CD8-positive, alpha-beta memory T cell (primary cell): ENCODE measurements at places on chromosomes 1 and 21.

- H3K27me3 ChIP-seq: no peaks in the 10 kb centered on the region
- H3K27ac ChIP-seq: no peak overlapping the region
- H3K4me1 ChIP-seq: no peaks in the 10 kb centered on the region
- H3K4me3 ChIP-seq: no peak overlapping the region
Observed at GRCh38 chr1:6157528-6158174, 22.5 kb downstream of the CHD5 start.

DNA sequence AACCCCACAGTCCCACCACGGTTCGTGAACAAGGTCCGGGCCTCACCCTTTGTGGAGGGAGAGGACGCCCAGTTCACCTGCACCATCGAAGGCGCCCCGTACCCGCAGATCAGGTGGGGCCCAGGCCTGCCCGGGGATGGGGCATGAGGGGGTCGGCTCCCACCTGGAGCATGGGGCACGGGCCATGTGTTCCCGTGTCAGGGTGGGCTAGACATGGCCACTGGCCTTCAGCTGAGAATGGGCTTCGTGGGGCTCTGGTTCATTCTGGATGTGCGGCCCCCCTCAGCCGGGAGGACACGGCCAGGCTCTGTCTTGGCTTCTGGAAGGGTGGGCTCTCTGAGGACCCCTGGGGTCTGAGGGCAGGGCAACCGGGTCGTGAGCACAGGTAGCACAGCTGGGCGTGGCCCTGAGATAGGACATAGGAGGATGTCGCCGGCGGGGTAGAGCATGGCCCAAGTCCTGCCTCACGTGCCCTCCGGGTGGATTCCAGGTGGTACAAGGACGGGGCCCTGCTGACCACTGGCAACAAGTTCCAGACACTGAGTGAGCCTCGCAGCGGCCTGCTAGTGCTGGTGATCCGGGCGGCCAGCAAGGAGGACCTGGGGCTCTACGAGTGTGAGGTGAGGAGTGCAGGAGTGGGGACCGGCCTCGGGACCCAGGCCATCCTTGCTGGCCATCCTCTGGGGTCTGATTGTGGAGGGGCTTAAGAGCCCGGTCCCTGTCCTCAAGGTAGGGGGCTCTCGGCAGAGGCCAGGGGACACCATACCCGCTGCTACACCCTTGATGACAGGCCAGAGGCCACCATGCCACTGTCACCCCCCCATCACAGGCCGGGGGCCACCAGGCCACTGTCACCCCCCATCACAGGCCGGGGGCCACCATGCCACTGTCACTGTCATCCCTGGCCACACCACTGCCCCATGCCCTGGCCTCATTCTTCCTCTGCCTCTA is 55.5 kb downstream of the TRIM11 start:
- H3K27me3 ChIP-seq: no peaks in the 10 kb centered on the region
- no peak overlapping the region for H3K27ac ChIP-seq
- DNase-seq: peak; percentile 39
- H3K36me3 ChIP-seq: no peaks in the 10 kb centered on the region
- H3K4me1 ChIP-seq: no peaks in the 10 kb centered on the region

GRCh38 chr1:31394584-31395193 is 18.3 kb upstream of the SERINC2 start:
- H3K27ac ChIP-seq: no peak overlapping the region
- peak; percentile 64 for DNase-seq
- H3K4me1 ChIP-seq: peaks cover 5% of the 10 kb centered on the region
- H3K27me3 ChIP-seq: no peaks in the 10 kb centered on the region

DNA sequence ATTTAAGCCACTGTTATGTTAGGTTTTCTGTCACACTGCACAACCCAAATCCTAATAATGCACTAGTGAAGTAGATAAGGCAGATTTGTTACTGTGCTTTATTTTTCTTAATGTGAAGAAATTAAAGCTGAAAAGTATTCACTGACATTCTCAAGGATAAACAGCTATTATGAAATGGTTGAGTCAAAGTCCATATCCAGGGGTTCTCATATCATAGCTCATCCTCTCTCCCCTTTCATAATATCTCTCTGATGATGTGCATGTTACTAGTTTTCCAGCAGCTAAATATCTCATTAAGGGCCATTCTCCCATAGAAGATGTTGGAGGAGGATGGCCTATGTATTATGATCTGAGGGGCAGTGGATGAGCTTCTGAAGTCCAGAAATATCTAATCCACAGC is 53.6 kb upstream of the CCDC190 start:
- no peak overlapping the region for H3K27ac ChIP-seq
- H3K4me3 ChIP-seq: no peak overlapping the region
- H3K27me3 ChIP-seq: no peaks in the 10 kb centered on the region
- H3K36me3 ChIP-seq: no peaks in the 10 kb centered on the region
- H3K4me1 ChIP-seq: no peaks in the 10 kb centered on the region

DNA sequence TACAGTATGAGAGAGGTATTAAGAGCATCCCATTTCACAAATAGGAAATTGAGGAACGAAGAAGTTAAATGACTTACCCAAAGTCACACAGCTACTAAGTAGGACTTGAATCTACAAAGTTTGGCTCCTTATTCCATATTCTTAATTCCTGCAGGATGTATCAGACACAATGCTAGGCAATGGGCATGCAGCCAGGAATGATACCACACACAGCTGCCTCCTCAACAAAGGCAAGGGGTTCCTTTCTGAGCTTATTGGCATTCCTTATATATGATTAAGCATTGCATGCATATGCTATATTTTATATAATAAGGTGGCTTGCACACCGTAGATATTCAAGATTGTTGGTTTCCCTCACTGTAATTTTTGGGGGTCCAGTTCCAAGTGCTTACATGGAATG is 34.2 kb upstream of the JUN start:
- no peaks in the 10 kb centered on the region for H3K36me3 ChIP-seq
- H3K27me3 ChIP-seq: no peaks in the 10 kb centered on the region
- H3K27ac ChIP-seq: no peak overlapping the region
- H3K4me3 ChIP-seq: no peak overlapping the region
- DNase-seq: no peak

DNA sequence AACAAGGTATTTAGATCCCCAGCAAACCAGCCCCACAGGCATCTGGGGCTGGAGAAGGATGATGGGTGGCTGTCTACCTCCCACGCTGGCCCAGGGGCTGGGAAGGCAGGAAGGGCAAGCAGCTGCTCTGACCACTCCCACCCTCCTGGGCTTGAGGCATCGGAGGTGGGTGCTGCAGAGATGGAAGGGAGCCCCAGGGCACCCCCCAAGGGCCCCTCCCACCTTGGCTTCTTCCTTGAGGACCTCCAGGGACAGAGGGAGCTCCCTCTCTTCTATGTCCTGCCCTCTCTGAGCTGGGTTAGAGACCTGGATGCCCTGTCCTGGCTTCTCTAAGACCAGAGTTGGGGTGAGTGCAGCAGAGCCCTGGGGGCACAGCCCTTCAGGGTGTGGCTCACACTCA is 3.1 kb downstream of the CD52 start:
- H3K4me1 ChIP-seq: peaks cover 52% of the 10 kb centered on the region
- H3K36me3 ChIP-seq: peaks cover 44% of the 10 kb centered on the region
- no peaks in the 10 kb centered on the region for H3K27me3 ChIP-seq
- no peak for DNase-seq

GRCh38 chr1:197314682-197315081 is 46.6 kb downstream of the CRB1 start:
- no peaks in the 10 kb centered on the region for H3K27me3 ChIP-seq
- no peak overlapping the region for H3K27ac ChIP-seq
- no peaks in the 10 kb centered on the region for H3K36me3 ChIP-seq
- H3K4me1 ChIP-seq: no peaks in the 10 kb centered on the region
- H3K4me3 ChIP-seq: no peak overlapping the region
- no peak for DNase-seq

- peaks cover 10% of the 10 kb centered on the region for H3K36me3 ChIP-seq
- H3K4me3 ChIP-seq: peak overlapping the region; percentile 90
- peaks cover 52% of the 10 kb centered on the region for H3K4me1 ChIP-seq
- DNase-seq: no peak
- no peaks in the 10 kb centered on the region for H3K27me3 ChIP-seq
- peak overlapping the region; percentile 95 for H3K27ac ChIP-seq
Observed at GRCh38 chr1:11804666-11805421, 920 bp downstream of the MTHFR start.

GRCh38 chr1:152110365-152110859 is 4.8 kb downstream of the TCHH start:
- DNase-seq: no peak
- H3K4me3 ChIP-seq: peak overlapping the region; percentile 64
- no peak overlapping the region for H3K27ac ChIP-seq
- H3K36me3 ChIP-seq: no peaks in the 10 kb centered on the region
- H3K27me3 ChIP-seq: peaks cover 63% of the 10 kb centered on the region
- H3K4me1 ChIP-seq: peaks cover 21% of the 10 kb centered on the region

DNA sequence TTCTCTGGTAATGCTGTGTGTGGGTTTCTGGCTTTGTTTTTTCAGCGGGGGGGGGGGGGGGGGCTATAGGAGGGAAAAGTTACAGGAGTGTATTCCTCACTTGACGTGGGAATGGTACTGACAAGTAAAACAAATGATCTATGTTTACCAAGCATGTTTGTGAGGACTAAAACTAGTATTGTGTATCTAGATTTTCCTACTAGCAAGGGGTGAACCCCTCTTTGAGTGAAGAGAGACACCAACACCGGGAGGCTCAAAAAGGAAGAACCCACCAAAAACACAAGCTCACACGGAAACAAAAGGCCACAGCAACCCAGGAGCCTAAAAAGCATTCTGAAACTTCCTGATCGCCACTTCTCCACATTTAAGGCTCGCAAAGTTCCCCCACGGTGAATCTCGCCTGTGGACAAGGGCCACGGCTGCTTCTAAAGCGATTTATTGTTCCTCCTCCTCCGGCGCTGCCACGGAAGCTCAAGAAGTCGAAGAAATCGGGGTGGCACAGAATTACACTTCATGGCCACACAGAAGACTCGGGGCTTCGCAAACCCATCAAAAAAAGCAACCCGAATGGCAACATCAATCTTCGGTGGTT is 703 bp downstream of the PUM1 start:
- DNase-seq: no peak
- H3K4me1 ChIP-seq: peaks cover 36% of the 10 kb centered on the region
- peak overlapping the region; percentile 82 for H3K27ac ChIP-seq
- H3K27me3 ChIP-seq: no peaks in the 10 kb centered on the region

GRCh38 chr1:52798331-52798730 is 44.2 kb upstream of the ZYG11A start:
- H3K4me1 ChIP-seq: no peaks in the 10 kb centered on the region
- H3K27ac ChIP-seq: no peak overlapping the region

GRCh38 chr1:115320377-115320776 is 17.7 kb downstream of the NGF start:
- DNase-seq: no peak
- no peaks in the 10 kb centered on the region for H3K27me3 ChIP-seq
- no peaks in the 10 kb centered on the region for H3K36me3 ChIP-seq
- no peaks in the 10 kb centered on the region for H3K4me1 ChIP-seq
- H3K4me3 ChIP-seq: no peak overlapping the region

DNA sequence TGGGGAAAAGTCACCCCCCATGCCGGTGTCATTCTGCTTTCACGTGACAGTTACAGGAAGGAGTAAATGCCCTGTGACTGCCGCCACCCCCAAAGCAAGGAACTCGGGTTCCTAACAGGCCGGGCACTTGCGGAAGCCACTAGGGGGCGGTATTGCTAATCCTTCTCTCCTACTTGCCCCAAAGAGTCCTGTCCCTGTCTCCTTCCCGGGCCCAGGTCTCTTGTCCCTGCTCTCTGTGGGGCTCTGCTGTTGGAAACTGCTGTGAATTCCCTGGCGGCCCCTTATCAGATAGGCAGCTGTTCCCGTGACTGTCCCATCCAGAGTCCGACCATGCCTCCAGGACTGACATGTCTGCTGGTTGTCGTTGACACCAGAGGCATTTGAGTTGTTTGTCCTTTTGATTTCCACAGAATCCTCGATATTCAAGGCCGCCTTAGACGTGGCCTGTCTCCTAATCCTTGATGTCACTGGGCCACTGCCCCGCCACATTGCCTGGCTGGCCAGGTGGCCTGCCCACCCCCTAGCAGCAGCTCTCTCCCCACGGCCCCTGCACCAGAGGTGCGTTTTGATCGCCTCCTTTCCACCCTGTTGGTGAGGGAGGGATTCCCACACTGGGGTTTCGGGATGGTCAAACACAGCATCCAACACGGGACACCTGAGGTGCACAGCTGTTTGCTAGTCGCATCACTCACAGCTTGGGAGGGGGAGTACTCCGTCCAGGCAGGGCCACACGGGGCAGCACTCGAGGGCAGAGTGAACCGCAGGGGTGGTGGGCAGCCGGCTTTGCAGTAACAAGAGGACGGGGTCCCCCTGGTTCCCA is 37.3 kb downstream of the CHAF1B start:
- no peaks in the 10 kb centered on the region for H3K36me3 ChIP-seq
- H3K27me3 ChIP-seq: no peaks in the 10 kb centered on the region
- no peaks in the 10 kb centered on the region for H3K4me1 ChIP-seq
- no peak overlapping the region for H3K27ac ChIP-seq
- no peak overlapping the region for H3K4me3 ChIP-seq

DNA sequence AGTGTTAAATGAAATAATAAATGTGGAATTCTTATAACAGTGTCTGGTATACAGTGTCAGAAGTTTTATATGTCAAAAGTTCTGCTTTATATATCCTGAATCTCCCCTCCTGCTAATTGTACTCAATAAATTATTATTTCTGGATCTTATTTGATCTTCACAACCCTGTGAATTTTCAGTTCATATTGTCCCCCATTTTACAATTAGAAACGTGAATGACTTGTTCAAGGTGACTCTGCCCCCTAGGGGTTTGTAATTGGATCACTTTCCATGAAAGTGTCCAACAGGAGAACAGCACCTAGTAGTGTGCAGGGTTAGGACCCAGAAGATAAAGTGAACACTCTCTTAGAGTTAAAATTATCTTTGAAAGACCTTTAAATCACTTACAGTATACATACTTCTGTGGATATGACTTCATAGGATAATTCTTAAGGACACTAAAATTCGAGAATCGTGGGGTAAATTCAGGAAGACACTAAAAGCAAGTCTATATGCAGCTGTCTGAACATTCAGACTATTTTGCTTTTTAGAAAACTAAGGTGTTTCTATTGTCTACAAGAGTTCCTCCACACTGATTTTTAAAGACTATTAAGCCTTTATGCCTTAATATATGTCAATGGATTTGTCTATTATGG is 4.5 kb upstream of the DDR2 start:
- H3K27ac ChIP-seq: no peak overlapping the region
- no peaks in the 10 kb centered on the region for H3K36me3 ChIP-seq
- H3K4me1 ChIP-seq: no peaks in the 10 kb centered on the region
- no peaks in the 10 kb centered on the region for H3K27me3 ChIP-seq

DNA sequence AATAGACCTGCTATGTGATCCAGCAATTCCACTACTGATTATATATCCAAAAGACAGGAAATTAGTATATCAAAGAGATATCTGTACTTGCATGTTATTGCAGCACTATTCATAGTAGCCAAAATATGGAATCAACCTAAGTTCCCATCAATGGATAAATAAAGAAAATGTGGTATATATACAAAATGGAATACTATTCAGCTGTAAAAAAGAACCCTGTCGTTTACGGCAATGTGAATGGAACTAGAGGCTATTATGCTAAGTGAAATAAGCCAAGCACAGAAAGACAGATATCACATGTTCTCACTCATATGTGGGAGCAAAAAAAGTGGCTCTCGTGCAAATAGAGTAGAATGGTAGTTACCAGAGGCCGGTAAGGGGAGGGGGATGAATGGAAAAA is 9.2 kb downstream of the DNAH14 start:
- H3K4me1 ChIP-seq: no peaks in the 10 kb centered on the region
- no peak overlapping the region for H3K27ac ChIP-seq
- DNase-seq: no peak
- H3K4me3 ChIP-seq: no peak overlapping the region
- no peaks in the 10 kb centered on the region for H3K27me3 ChIP-seq
